Esophagus muscularis mucosa (tissue), 4 donors: ENCODE measurements at places on chromosomes 5 and 9. TPM values are rescaled to one million over a fixed set of nuclear protein-coding genes. Genes with fewer than 3 reads are reported as not detected.
A peak's percentile ranks its signal among the peaks of the same experiment; 100 is the strongest.

The IFNK gene
- total RNA-seq = not detected

The SH3TC2 gene
- 1.2 TPM for total RNA-seq

The WNK2 gene
- 36.1 TPM for total RNA-seq

The PCDHGC5 gene
- total RNA-seq = 1.3 TPM

The PPP3R2 gene
- not detected for total RNA-seq

- no peak overlapping the region for H3K4me3 ChIP-seq
- H3K4me1 ChIP-seq = no peaks in the 10 kb centered on the region
- no peaks in the 10 kb centered on the region for H3K27me3 ChIP-seq
These were observed 28.8 kb downstream of the SPOCK1 start for GRCh38 chr5:137470111-137470920.

DNA sequence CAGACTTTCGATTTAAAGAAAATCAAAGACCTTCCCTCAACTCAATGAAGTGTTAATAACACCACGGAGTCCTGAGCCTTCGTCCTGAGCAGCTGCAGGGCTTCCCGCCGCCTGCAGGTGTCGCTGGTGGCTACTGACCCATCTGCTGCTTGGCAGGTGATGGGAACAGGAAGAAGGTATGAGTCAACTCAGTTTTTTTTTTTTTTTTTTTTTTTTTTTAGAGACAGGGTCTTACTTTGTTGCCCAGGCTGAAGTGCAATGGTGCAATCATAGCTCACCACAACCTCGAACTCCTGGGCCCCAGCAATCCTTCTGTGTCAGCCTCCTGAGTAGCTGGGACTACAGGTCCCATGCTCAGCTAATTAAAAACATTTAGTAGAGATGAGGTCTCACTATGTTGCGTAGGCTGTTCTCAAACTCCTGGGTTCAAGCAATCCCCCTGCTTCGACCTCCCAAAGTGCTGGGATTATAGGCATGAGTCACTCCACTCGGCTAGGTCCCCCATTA lies 185.7 kb upstream of the IL12B start:
- no peaks in the 10 kb centered on the region for H3K4me1 ChIP-seq
- no peak overlapping the region for H3K4me3 ChIP-seq
- H3K27ac ChIP-seq = no peak overlapping the region
- no peak for DNase-seq
- no peaks in the 10 kb centered on the region for H3K36me3 ChIP-seq

GRCh38 chr5:58380655-58381054 lies 79.2 kb downstream of the PLK2 start:
- no peak for DNase-seq
- no peak overlapping the region for H3K4me3 ChIP-seq

DNA sequence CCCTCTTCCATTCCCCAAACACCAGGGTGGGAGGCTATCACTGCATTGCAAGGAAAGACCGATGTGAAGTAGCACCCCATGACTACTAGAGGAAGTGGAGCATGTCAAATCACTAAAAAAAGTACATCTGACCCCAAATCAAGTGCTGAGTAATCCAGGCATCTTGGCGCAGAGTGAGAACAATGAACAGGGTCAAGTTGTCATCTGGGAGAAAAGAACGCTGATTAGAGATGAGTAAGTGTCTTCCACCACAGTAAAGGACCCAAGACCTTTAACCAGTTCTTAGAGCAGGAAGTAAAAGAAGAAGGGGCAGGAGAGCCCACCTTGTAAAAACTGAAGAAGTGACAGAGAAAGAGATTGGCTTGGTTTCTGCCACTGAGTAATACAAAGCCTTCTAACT lies 75.0 kb upstream of the RAD23B start:
- peak; percentile 78 for DNase-seq
- no peaks in the 10 kb centered on the region for H3K36me3 ChIP-seq
- no peaks in the 10 kb centered on the region for H3K4me1 ChIP-seq
- H3K27me3 ChIP-seq = no peaks in the 10 kb centered on the region
- H3K27ac ChIP-seq = no peak overlapping the region

GRCh38 chr5:132385326-132386105 lies 16.0 kb downstream of the SLC22A5 start:
- H3K4me3 ChIP-seq = no peak overlapping the region
- H3K27me3 ChIP-seq = no peaks in the 10 kb centered on the region
- peak; percentile 91 for DNase-seq
- H3K4me1 ChIP-seq = peaks cover 54% of the 10 kb centered on the region

DNA sequence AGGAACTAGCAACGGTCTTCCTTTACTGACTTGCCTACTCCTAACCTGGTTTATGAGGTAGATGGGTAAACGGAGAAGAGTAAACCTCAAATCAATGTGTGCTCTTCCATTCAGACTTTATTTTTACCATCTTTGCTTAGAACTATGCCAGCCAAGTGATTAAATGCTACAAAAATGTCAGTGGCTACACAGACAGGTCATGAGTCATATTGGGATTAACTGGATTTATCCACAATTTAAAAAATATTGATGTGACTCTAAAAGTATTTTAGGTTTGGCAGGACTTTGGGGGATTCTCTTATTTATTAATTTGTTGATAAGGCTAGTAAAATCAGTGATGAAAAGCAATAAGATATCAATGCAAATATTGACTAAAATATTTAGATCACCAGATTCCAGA lies 275.0 kb downstream of the PLK2 start:
- no peak for DNase-seq
- H3K27me3 ChIP-seq = no peaks in the 10 kb centered on the region
- H3K27ac ChIP-seq = no peak overlapping the region
- H3K36me3 ChIP-seq = no peaks in the 10 kb centered on the region
- no peak overlapping the region for H3K4me3 ChIP-seq

- no peaks in the 10 kb centered on the region for H3K36me3 ChIP-seq
- H3K4me3 ChIP-seq = no peak overlapping the region
- H3K4me1 ChIP-seq = no peaks in the 10 kb centered on the region
- DNase-seq = no peak
- H3K27me3 ChIP-seq = no peaks in the 10 kb centered on the region
These were observed 177.6 kb upstream of the SMARCA2 start for GRCh38 chr9:1837453-1838084.

- H3K4me1 ChIP-seq = no peaks in the 10 kb centered on the region
- H3K27me3 ChIP-seq = no peaks in the 10 kb centered on the region
- DNase-seq = no peak
- H3K27ac ChIP-seq = no peak overlapping the region
- no peak overlapping the region for H3K4me3 ChIP-seq
These were observed 12.2 kb downstream of the RNF130 start for GRCh38 chr5:180059326-180059725.

GRCh38 chr5:149863830-149864229 lies 80.8 kb downstream of the PDE6A start:
- no peak overlapping the region for H3K27ac ChIP-seq
- H3K36me3 ChIP-seq = no peaks in the 10 kb centered on the region
- H3K27me3 ChIP-seq = no peaks in the 10 kb centered on the region

GRCh38 chr5:72441862-72442540 lies 65.2 kb downstream of the ZNF366 start:
- no peaks in the 10 kb centered on the region for H3K27me3 ChIP-seq
- DNase-seq = no peak
- H3K27ac ChIP-seq = peak overlapping the region; percentile 36
- H3K4me3 ChIP-seq = no peak overlapping the region
- peaks cover 70% of the 10 kb centered on the region for H3K4me1 ChIP-seq

DNA sequence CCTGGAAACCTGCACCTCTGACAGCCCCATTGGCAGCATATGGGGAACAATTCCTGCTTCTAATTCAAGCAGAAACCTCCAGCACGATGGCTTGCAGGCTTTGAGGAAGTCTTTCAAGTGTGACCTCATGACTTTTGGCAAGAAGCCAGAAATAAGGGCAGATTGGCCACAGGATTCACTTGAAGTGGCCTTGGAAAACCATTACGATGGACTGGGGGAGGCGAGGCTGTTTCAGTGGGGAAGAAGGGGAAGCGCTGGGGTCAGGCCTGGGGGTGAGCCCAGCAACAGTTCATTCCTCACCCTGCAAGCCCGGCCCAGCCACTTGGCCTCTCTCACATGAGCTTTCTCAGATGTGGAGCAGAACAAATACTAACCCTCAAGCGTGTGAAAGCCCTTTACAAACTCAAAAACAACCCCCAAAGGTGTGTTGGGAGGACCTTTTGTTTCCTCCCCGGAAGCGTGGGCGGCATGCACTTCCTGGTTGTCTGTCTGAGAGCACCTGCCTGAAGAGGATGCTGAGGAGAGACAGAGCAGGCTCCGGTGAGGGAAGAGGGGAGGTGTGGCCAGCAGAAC lies 26.9 kb upstream of the EEIG1 start:
- no peak for DNase-seq
- H3K4me3 ChIP-seq = no peak overlapping the region
- no peaks in the 10 kb centered on the region for H3K36me3 ChIP-seq
- peaks cover 10% of the 10 kb centered on the region for H3K4me1 ChIP-seq

- no peak for DNase-seq
- no peak overlapping the region for H3K4me3 ChIP-seq
- no peak overlapping the region for H3K27ac ChIP-seq
- H3K4me1 ChIP-seq = peaks cover 13% of the 10 kb centered on the region
- H3K27me3 ChIP-seq = no peaks in the 10 kb centered on the region
These were observed 25.7 kb upstream of the EEIG1 start for GRCh38 chr9:128006332-128006996.
